ENCODE measurements at places on chromosomes 6 and 20.

GRCh38 chr6:30130887-30131862 lies 4.8 kb upstream of the TRIM40 start:
- peak; percentile 50 for DNase-seq

GRCh38 chr20:35025116-35025515 lies 67.5 kb downstream of the TRPC4AP start:
- DNase-seq: no peak

GRCh38 chr6:152273638-152274037 lies 363.5 kb downstream of the SYNE1 start:
- no peak for DNase-seq

DNA sequence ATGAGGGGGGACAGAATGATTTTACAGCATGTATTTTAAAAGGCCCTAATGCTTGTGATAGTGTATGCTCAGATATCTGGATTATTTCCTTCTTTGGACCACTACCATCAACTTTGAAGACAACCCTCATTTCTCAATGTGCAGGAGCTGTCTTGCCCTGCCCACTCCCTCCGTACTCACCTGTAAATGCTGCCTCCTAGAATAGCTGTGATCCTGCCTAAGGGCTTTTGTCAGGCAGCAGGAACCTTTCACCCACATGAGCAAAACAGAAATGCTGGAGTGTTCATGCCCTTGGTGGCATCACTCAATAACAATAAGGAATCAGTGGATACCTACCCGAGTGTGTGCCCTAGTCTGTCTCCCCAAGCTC lies 723.6 kb upstream of the FLRT3 start:
- DNase-seq: no peak

DNA sequence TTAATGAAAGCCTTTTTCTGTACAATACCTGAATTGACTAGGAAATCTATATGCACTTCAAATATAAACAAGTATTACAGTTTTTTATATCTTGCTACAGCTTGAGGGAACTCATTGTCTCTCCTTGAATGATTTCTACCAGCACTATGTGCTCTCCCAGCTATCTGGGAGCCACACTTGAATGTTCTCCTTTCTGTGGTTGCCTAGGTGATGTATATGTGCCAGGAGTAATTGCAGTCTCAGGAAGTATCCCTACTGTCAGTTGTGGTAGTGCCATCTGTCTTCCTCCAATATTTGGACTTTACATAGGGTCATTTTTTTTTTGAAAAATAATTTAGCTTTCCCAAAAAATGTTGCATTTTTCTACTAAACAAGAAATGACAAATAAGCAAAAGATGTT lies 288.0 kb upstream of the PLCB4 start:
- DNase-seq: no peak

- no peak for DNase-seq
These were observed 228.1 kb downstream of the PAX1 start for GRCh38 chr20:21933526-21933925.

GRCh38 chr6:133958791-133959190 lies 5.8 kb downstream of the TBPL1 start:
- no peak for DNase-seq

- no peak for DNase-seq
These were observed 26.3 kb upstream of the UBR2 start for GRCh38 chr6:42537536-42537935.

- DNase-seq: no peak
These were observed 146.0 kb upstream of the RAB32 start for GRCh38 chr6:146397638-146398037.

- no peak for DNase-seq
These were observed 56.7 kb upstream of the SAYSD1 start for GRCh38 chr6:39171489-39172376.

DNA sequence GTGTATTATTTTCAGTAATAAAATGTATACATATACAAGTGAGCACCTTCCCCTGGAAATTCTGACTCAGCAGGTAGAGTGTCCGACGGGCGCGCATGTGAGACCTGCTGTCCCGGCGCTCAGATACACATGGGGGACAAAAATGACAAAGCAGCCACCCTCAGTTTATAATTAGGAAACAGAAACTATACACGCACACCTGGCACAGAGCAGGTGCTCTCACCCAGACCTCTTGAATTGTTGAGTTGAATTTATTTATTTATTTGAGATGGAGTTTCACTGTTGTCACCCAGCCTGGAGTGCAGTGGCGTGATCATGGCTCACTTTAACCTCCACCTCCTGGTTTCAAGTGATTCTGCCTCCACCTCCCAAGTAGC lies 180.4 kb downstream of the ZDHHC14 start:
- DNase-seq: no peak

DNA sequence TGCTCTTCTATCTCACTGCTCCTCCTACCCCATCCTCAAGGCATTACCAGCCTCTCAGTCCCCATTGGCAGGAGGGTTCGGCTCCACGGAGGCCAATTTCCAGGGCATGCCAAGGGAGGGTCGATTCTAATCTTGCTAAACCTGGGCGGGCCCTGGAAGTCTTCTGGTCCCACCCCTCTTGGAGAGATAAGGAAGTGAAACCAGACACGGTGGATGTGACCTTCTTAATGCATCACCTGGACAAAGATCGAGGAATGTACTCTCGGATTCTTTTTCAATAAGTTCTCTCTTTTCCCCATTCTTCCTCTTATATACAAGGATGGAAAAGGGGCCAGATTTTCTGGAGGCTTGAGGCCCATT lies 112.2 kb upstream of the ARMC2 start:
- DNase-seq: no peak

DNA sequence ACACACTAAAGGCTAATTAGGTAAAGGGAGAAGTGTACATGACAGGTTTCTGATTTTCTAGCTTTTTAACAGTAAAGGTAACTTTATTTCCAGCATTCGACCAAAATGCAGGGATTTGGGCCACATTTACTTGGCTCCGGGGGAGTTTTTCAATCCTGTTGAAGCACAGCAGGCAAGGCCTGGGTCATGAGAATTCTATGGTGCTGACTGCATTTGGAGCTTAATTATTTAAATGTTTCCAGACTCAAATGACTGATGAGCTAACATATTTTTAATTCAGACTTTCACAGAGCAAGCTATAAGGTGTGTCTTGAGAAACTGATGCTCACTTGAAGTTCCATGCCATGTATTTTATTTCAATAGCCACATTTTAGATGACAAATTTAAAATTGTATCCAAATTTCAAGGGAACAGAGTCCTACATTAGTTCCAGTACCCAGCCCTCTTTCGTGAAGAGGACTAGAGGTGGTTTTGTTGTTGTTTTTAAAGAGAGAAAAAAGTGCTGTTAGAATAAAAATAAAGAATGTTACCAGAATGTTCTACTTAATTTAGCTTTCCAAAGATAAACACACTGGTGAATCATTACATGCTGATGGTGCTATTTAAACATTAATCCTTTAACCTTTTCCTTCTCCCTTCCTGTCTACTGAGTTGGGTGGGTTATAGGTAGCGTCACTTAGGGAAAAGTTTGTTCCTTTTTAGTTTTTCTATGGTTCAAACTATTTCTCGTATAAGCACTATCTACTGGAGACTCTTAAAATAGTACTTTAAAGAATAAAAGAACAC lies 82.3 kb upstream of the PHACTR2 start:
- DNase-seq: no peak

- no peak for DNase-seq
These were observed 14.4 kb downstream of the SNPH start for GRCh38 chr20:1280195-1281102.

GRCh38 chr6:89984926-89985750 lies 90.9 kb downstream of the GJA10 start:
- no peak for DNase-seq

DNA sequence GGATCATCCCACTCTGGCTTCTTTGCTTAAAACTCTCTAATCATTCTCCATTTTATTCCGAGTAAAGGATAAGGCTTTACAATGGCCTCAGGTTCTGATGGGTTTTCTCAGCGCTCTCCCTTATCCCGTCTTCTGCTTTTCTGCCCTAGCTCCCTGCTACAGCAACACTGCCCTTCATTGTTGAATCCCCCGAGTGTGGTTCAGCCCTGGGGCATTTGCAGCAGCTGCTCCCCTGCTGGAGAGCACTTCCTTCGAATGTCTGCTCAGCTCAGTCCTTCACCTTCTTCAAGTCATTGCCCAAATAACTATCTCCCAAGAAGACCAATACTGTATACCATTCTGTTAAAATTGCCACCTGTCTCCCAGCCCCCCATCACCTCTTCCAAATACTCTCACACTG lies 111.8 kb downstream of the TBXT start:
- no peak for DNase-seq

DNA sequence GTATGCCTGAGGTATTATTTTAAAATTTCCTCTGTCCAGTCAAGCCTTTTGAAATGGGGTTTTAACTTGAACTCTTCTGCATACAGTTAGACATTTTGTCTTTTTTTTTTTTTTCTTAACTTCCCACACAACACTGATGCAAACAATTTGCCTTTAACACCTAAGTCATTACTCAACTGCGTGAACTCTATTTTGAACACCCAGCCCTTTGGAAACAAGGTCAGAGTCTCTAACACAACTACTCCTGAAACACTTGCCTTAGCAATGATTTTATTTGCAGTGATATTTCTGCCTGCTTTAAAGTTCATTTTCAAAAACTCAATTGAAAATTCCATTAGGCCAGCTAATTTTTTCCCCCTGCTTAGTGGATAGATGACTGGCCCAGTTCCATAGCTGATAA lies 24.2 kb downstream of the GLYATL3 start:
- DNase-seq: no peak

DNA sequence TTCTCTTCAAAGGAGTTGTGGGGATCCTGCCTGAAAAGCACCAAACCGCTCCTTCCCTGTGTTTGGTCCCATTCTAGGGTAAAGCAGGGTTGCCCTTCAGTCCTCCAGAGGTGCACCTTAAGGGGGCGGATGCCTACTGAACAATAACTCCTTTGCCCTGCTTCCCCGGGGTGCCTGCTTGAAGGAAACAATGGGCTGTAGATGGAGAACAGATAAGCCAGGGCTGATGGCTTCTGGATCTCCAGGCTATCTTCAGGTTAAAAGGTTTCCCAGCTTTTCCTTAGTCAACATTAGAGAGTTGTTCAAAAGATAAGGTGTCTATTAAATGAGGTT lies 5.4 kb upstream of the PRDM1 start:
- DNase-seq: no peak

DNA sequence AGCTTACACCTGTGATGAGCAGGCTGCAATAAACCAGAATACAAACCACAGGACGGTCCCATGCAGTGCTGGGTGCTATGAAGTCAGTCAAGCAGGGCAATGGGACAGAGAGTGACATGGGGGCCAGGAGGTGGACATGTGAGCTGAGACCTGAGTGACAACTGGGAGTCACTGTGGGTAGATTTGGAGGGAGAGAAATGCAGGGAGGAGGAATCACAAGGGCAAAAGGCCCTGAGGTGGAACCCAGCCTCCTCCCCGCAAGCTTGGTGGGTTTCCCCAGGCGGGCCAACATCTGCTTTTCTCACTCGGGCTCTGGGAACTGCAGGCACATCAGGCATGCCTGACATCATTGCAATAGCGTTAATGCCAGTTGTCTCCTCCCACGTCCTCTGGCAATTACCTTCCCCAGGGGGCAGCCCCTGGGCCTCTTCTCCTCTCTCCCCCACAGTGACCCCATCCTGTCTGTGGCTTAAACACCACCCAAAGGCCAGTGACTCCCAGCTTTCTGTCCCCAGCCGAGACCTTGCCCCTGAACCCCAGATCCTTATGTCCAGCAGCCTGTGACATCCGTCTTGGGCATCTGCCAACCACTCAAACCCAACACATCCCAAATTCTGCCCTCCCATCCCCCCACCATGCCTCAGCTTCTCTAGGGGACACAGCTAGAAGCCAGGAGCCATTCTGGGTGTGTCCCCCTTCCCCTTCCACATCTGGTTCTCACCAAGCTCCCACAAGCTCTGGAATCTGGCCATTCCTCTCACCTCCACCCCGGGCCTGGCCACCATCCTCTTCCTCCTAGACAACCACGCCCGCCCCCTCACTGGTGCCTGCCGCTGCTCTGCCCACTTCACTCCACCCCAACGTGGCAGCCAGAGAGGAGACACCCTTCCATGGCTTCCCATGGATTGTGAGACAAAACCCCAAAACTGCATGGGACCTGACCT lies 28.2 kb downstream of the PDRG1 start:
- DNase-seq: no peak

- no peak for DNase-seq
These were observed 32.6 kb downstream of the SERPINB1 start for GRCh38 chr6:2809015-2809414.

DNA sequence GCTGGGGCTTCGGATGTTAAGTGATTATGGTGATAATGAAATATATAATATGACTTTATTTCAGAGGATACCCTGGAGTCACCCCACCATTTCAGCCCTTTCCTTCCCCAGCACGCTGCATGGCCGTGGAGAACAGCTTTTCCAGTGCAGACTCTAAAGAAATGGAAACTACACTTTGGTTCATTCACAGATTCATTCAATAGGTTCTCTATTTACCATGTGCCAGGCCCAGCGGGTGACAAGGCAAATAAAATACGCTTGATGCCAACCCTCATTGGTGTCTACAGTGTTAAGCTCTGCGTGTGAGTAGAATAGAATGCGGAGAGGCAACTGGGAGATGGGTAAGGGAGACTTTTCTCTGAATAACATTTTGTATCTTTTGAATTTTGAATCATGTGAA lies 89.7 kb downstream of the TCP11 start:
- DNase-seq: no peak

- DNase-seq: no peak
These were observed 156.1 kb downstream of the ZFP64 start for GRCh38 chr20:52035498-52035897.

- no peak for DNase-seq
These were observed 9.2 kb upstream of the PRSS16 start for GRCh38 chr6:27238010-27238983.

DNA sequence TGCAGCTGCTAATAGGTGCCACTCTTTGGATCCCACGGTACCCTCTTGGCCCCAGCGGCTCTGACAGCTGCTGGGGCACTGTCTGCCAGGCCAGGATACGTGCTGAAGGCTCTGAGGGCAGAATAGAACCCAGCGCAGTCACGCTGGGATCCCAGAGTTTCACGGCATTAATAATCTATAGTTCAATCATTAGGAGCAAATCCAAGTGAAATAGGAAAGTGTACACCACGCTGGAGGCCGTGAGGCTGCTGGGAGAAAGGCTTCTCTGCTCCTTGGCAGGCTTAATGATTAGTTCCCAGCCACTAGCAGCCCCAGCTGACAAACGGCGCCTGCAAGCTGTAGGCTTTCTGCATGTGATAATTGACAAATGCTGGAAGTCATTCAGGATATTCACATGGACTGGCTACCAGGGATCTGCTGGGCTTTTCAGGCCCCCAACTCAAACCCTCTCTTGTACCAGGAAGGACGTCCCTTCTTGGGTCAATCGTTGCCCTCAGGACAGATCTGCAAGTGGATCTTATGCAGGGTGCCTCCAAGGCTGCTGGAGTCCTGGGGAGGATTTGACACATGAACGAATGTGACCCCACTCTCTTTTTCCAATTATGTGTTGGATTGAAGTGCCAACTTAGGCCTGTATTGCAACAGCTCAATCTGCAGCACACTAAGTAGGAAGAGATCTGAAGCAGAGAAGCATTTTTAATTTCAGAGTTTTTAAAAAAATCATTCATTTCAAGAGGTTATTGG lies 50.1 kb upstream of the INSM1 start:
- DNase-seq: no peak

DNA sequence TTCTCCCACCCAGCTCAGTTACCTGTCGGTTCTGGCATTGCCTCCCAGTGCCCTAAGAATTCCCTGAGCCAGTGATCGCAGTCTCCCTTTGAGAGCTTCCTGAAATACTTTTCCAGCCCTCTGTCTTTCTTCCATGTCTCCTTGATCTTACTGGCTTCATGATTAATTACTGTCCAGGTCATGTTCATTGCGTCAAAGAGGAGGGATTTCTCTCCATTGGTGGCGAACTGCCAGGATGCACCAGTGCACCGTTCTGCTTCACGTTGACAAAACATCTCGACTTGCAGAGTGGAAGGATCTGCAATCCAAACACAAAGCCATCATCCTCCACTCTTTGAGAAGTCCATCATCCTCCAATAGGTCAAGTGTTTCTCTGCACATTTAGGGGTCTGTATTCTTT lies 8.6 kb downstream of the RAET1E start:
- DNase-seq: peak; percentile 45
